ENCODE measurements at places on chromosomes 7 and 10.
A peak's percentile ranks its signal among the peaks of the same experiment; 100 is the strongest.

DNA sequence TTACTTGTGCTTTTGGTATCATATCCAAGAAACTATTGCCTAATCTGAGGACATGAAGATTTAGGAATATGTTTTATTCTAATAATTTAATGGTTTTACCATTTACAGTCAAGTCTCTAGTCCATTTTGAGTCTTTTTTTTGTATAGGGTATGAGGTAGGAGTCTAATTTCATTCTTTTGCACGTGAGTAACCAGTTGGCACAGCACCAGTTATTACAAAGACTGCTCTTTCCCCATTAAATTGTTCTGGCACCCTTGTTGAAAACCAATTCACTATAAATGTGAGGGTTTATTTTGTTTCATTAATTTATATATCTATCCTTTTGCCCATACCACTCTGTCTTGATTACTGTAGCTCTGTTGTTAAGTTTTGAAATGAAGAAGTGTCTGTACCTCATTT is 381.6 kb downstream of the SUGCT start:
- DNase-seq, result no peak

DNA sequence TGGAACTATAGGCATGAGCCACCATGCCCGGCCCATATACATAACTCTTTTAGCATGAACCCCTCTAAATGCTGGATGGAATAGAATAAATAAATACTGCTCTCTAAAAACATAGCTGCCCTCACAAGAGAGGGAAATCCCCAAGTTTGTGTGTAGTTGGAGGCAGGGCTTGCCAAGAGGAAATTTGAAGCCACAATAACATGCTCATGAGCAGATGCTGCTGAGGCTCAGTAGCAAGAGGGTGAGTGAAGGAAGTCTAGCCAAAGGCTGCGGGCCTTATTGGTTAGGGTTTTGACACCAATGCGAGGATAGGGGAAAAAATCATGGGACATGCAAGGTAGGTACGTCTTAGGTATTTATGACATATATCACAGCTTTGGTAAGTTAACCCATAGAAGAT is 17.3 kb downstream of the TPK1 start:
- peak; percentile 63 for DNase-seq

- no peak for DNase-seq
These were observed 2.2 kb upstream of the DNAJC1 start for GRCh38 chr10:22005763-22006162.

DNA sequence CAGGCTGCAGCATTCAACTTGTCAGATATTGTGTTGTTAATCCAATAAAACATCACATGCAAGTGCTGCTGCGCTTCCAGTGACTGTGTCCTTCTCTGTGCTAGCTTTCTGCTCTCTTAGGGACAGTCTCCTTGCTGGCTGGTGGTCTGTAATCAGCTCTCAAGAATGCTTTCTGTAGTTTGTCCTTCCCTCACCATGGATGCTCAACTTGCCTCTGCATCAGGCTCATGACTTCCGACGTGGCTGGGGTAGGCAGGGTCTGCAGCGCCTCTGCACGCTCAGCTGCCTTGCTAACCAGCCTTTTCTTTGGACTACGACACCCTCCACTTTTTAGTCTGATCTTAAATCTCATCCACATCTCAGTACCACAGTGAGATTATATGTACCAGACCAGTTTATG is 58.3 kb downstream of the MMRN2 start:
- DNase-seq, result no peak

- no peak for DNase-seq
These were observed 26.7 kb downstream of the EBF3 start for GRCh38 chr10:129937351-129937751.

DNA sequence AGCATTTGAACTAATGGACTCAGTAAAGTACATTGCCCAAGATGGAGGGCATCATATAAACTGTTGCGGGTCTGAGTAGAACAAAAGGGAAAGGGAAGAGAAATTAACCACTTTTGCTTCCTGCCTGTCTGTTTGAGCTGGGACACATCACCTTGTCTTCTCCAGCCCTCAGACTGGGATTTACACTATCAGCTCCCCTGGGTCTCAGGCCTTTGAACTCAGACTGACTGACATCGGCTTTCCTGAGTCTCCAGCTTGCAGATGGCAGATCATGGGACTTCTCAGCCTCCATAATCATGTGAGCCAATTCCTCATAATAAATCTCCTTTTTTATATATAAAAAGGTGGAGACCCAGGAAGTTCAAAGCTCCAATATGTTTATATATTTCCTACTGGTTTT is 23.0 kb upstream of the WASL start:
- DNase-seq, result no peak

GRCh38 chr10:29841724-29842649 is 207.2 kb upstream of the SVIL start:
- peak; percentile 81 for DNase-seq
